Anterior cingulate cortex (tissue), 58 donors: ENCODE measurements at places on chromosomes 4 and X.

- no peak for DNase-seq
Measured at GRCh38 chr4:148893095-148893494, 450.9 kb upstream of the NR3C2 start.

GRCh38 chrX:132033166-132033565, 10.1 kb downstream of the STK26 start:
- DNase-seq, result no peak

- no peak for DNase-seq
Measured at GRCh38 chr4:76570141-76570973, 135.3 kb downstream of the SHROOM3 start.

DNA sequence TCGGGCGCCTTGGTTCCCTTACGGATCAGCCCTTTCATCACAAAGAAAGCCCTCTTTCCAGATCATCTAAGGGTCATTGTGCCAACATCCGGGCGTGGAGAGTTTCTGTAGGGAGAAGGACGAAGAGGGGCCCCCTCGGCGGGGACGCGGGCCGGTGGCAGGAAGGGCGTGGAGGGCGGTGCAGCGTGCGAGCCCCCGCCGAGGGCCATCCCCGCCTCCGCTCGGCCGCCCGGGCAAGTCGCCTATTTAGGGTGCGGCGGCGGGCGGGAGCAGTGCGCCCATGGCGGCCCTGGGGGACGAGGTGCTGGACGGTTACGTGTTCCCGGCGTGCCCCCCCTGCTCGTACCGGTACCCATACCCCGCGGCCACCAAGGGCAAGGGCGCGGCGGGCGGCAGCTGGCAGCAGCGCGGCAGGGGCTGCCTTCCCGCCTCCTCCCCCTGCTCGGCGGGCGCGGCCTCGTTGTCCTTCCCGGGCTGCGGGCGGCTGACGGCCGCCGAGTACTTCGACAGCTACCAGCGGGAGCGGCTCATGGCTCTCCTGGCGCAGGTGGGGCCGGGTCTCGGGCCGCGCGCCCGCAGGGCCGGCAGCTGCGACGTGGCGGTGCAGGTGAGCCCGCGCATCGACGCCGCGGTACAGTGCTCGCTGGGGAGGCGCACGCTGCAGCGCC, at the start of gene ZAR1:
Gene ZAR1 (plus strand): TSS at position 241 of the 668 bp plus-strand sequence. CDS start 40 bp downstream, at position 281.
- DNase-seq, result no peak

DNA sequence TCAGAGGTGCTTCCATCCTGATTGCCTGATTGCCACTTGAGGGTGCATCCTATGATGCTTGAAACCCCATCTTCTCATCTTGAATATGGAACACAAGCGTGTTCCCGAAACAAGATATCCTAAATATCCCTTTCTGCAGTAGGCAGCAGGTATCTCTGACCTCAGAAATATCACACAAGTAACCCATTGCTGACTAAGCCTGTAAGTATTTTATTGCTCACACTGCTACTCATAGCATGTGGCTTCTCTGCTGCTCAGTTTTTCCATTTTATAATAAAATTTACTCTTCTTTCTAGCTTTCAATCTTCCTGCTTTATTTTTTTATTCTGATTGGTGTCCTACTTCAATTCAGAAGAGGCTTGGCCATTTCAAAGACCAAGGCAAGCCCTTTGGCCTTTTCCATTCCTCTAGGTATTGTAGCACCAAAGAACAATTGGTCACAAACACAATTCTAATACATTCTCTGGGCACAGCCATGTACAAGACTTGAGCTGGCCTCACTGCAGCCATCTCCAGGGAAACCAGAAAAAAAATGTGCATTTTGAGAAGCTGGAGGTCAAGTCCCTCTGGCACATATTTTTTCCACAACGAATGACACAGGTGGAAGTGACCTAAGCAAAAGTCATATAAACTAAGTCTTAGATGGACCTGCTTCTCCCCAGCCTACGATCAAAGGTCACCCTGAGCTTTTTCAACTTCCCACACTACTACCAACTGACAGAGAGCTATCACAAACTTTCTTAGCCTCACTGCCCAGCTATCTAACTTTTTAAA, 107.0 kb downstream of the OR13H1 start:
- no peak for DNase-seq

GRCh38 chr4:29948451-29948850, 771.7 kb upstream of the PCDH7 start:
- no peak for DNase-seq

DNA sequence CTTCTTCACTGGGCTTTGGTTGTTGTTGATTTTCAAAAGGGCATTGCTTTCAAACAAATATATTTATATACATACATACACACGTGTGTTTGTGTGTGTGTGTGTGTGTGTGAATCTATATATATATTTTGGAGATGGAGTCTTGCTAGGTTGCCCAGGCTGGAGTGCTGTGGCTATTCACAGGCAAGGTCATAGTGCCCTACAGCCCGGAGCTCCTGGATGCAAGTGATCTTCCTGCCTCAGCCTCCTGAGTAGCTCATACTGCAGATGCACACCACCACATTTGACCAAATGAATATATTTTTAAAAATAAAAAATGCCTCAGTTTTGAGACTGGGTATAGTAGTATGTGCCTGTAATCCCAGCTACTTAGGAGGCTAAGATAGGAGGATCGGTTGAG, 34.4 kb downstream of the FRAS1 start:
- no peak for DNase-seq

- no peak for DNase-seq
Measured at GRCh38 chrX:5163663-5164062, 1065.0 kb downstream of the NLGN4X start.

GRCh38 chrX:8604131-8604530, 127.8 kb downstream of the ANOS1 start:
- no peak for DNase-seq
